ENCODE measurements at places on chromosomes 5 and 9.

- no peak for DNase-seq
Measured at GRCh38 chr9:127567035-127567729, 44.9 kb upstream of the STXBP1 start.

DNA sequence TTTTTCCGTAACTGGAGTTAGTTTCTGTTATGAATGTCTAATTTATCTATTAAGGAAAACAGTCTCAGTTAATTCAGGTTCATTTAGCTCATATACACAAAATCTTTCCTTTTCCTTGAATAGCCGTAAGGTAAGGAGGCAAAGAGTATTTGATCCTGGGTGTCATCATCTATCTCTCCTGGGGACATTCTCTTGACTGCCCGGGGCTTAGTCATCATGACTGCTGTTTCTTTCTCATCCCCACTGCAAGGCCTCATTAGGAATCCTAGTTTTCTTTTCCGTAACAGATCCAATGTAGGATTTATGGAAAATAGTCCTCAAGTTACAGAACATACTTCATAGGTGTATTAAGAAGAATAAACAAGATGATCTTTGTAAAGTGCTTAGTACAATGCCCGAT lies 134.9 kb upstream of the CHD1 start:
- no peak for DNase-seq

DNA sequence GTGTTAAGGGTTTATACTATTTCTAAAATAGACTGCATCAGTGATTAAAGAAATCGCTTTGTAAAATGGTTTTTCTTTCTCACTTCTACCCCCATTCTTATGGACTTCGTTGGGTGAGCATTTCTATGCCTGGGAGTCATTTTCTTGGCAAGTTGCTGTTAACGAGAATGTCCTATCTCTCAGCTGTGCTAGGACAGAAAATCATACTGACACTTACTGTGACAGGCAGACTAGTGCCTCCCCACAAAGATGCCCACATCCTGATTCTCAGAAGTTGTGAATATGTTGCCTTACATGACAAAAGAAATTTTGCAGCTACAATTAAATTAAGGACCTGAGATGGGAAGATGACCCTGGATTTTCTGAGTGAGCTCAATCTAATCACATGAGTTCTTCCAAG lies 65.1 kb upstream of the NMUR2 start:
- DNase-seq, result no peak

GRCh38 chr5:40575921-40576320 lies 103.8 kb upstream of the PTGER4 start:
- no peak for DNase-seq

- no peak for DNase-seq
Measured at GRCh38 chr5:81980598-81981260, 8.9 kb downstream of the ATG10 start.

- DNase-seq, result no peak
Measured at GRCh38 chr9:120526534-120526933, 53.4 kb downstream of the CDK5RAP2 start.

- no peak for DNase-seq
Measured at GRCh38 chr5:90691533-90691932, 132.9 kb downstream of the ADGRV1 start.
